ENCODE measurements at places on chromosomes 12 and 14. TPM values are rescaled to one million over a fixed set of nuclear protein-coding genes. Genes with fewer than 3 reads are reported as not detected.

Gene PCED1B
- 4.1 TPM for polyA plus RNA-seq

Gene LMNTD1
- polyA plus RNA-seq = 0.29 TPM

GRCh38 chr12:99381992-99382391, 265.6 kb upstream of the GARIN6 start:
- DNase-seq = no peak

DNA sequence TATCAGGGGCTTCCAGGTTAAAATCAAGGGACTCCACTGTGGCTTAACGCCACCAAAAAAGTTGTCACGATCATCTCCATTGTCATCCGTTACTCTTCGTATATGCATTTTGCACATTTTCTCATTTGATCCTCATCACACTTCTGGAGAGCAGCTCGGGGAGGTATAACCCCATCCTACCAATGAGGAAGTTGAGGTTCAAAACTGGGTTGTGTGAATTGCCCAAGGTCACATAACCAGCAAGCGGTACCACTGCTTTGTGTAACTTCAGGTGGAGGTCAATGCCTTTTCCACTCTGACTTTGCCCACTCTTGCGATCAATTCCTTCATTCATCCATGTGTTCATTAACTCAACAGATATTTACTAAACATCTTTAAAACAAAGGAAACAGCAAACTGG, 71.1 kb upstream of the CCND2 start:
- DNase-seq = no peak

GRCh38 chr12:68119724-68120211, 39.8 kb downstream of the IFNG start:
- DNase-seq = no peak

- DNase-seq = no peak
Measured at GRCh38 chr12:116885491-116885890, 4.2 kb upstream of the HRK start.
